ENCODE measurements at places on chromosomes 16 and 17.

DNA sequence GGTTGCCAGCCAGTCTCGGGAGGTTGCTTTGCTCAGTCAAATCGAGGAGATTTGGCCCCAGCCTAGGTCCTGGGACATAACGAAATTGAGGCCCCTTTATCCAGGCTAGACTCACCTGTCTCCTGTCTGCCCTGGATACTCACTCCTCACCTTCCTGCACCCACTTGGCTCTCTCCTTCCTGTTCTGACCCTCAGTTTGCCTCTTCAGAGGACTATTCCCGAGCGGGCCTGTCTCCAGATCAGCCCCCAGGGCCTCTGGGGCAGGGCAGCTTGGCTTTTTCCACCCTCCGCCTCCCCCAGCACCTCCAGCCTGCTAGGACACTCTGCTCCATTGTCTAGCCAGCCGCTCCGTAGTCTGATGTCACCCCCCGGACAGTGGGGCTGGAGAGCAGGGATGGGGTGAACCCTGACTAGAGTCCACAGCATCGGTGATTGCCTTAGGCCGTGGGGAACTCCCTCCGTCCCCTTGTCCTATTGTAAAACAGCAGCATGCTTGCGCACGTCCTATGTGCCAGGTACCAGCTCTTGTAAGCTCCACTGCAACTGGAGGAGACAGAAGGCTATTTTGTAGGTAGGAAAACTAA is 8.8 kb downstream of the WFIKKN2 start:
- no peak for DNase-seq

GRCh38 chr17:39352511-39352910 is 48.9 kb downstream of the FBXL20 start:
- no peak for DNase-seq

GRCh38 chr16:2507052-2507659 is 6.6 kb upstream of the ATP6V0C start:
- DNase-seq: no peak

DNA sequence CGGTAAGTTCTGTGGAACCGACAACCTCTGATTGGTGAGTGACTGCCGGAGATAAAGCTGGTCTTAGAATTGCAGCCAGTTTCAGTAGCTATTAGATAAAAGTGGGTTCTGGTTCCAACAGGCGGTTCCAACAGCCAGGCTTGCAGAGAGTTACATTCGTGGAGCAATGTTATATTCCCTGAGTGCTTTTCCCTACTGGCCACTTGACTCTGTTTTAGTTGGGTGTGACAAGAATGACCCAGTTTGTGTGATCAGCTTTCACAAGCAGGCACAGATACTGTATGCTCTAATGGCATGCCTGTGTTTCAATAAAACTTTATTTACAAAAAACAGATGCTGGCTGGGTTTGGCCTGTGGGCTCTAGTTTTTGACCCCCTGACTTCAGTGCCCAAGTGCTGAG is 196.6 kb downstream of the SNX29 start:
- no peak for DNase-seq

- no peak for DNase-seq
These were observed 33.9 kb downstream of the CMTM4 start for GRCh38 chr16:66662445-66663194.

DNA sequence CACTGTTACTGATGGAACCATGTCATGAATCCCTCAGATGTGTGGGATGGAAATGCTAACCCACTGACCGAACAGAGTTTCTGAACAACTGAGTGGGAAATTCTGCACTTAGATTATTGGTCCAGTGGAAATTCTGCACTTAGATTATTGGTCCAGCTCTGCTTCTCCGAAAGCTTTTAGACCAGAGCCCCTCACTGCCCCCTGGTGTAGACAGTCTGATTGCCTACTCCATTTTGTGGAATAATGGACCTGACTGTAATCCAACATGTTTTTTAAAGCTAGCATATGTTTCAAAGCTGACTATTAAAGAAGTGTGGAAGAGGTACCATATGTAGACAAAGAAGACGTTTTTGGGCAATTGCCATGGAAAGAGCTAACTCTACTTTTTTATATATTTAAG is 50.3 kb upstream of the TBX2 start:
- no peak for DNase-seq

DNA sequence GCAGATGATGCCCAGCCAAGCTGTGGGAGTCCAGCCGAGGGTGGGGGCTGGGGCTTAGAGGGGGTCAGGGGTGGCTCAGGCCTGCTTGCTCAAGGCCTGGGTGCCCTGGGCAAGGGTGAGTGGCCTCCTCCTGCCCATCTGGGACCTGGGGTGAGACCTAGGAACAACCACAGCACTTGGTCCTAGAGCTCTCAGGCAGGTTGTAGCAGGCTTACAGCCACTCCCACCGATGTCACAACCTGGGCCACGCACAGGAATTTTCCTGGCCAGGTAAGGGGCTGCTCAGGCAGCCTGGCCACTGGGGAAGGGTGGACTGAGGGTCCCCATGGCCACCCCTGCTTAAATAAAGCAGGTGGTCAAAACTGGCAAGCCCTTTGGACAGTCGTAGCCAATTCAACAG is 6.3 kb upstream of the SREBF1 start:
- DNase-seq: no peak

GRCh38 chr17:80486692-80487091 is 10.3 kb upstream of the NPTX1 start:
- DNase-seq: no peak

DNA sequence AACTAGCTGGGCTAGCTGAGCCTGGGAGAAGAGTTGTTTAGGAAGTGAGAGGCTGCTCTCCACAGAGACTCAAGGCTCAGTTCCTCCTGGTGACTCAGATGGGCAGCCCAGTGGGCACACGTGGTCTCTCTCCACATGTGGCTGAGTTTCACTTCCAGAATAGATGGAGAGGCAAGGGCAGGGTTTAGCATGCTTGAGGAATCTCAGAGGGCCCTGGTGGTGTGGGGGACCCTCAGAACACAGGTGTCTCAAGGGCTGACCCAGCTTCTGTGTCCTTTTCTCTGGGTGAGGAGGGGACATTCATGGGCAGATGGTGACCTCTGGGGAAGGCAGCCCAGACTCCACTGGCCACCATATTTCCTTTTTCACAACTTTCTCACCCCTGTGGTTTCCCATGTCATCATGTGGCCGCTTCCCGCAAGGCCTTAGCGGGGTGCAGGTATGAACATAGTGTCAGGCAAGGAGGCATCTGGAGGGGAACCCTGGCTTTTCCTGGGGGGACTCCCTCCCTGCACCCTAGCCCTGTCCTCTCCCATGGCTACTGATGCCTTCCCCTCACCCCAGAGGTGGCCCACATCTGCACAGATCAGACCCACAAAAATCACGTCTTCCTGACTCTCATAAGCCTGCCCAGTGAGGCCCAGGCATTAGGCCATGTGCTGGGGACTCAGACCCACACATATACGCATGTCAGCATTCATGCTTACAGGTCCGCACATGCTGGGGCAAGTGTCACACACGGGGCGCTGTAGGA is 3.3 kb downstream of the GRN start:
- no peak for DNase-seq

DNA sequence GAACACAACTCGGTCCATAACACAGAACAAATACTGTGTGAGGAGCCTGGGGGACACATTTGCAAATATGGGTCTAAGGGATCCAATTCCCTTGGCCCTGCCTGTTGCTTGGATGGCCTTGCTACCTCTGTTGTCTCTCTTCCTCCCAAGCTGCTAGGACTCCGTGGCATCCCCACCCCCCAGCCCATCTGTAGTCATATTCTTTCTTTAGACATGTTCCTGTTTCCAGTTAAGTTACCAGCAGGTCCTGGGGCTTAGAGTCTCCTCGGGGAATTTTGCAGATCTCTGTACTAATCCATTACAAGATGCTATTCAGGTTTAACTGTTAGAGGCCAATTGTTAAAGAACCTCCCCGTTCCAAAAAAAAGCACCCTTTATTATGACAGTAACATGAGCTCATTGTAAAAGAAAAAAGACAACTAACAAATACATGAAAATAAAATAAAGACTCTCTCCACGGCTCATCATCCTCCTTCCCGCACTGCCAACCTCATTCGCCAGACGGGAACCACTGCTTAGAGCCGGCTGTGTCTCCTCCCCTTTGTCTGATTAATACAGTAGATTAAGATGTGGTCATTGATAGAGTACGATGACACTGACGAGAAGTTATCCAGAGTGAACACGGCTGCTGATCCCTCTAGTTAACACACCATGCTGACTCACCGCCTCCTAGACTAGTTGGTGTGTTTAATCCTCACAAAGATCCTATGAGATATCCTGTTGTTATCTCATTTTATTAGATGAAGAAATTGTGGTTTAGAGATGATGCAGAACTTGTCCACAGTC is 22.2 kb downstream of the HS3ST4 start:
- DNase-seq: no peak

GRCh38 chr17:28612936-28613872 is 781 bp downstream of the RSKR start:
- DNase-seq: peak; percentile 4

GRCh38 chr17:50925296-50925891 is 59.2 kb upstream of the TOB1 start:
- no peak for DNase-seq

DNA sequence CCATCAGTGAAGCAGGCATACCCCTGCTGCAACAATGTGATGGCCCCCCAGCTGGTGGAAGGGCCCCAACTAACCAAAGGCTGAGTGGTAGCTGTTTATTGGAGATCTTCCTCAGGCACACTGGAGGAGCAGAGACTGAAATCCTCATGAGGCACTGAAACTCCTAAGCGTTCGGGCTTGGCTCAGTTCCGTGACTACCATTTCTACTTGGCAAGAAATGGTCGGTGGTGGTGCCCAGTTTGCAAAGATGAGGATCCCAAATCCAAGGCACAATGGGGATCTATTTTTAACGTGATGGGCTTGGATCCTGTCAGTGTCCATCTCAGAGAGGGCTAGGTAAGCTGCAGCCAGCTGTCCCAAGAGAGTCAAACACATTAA is 82.8 kb downstream of the TNFRSF13B start:
- no peak for DNase-seq

DNA sequence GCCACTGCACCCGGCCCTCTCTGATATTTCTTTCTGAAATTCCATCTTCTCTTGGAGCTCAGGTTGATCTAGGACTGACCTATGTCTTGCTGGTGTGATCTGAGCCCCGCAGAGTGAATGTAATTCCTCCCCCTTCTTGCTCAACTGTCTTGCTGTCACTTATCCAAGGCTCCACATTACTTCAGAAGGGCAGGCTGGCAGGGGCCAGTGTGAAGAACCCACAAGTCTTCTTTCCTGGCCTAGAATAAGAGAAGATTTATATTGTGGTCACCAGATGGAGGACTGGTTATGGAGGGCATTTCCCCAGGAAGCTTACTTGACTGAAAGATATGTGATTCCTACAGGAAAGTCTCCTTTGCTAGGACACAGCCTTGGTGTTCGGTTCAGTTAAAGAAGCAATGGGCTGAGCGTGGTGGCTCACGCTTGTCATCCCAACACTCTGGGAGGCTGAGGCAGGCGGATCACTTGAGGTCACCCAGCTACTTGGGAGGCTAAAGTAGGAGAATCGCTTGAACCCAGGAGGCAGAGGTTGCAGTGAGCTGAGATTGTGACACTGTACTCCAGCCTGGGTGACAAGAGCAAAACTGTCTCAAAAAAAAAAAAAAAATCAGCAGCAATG is 13.4 kb downstream of the ITGAL start:
- DNase-seq: no peak

GRCh38 chr17:61470530-61471136 is 18.4 kb downstream of the TBX4 start:
- DNase-seq: no peak

GRCh38 chr17:67546578-67547527 is 169.8 kb downstream of the PITPNC1 start:
- DNase-seq: no peak

DNA sequence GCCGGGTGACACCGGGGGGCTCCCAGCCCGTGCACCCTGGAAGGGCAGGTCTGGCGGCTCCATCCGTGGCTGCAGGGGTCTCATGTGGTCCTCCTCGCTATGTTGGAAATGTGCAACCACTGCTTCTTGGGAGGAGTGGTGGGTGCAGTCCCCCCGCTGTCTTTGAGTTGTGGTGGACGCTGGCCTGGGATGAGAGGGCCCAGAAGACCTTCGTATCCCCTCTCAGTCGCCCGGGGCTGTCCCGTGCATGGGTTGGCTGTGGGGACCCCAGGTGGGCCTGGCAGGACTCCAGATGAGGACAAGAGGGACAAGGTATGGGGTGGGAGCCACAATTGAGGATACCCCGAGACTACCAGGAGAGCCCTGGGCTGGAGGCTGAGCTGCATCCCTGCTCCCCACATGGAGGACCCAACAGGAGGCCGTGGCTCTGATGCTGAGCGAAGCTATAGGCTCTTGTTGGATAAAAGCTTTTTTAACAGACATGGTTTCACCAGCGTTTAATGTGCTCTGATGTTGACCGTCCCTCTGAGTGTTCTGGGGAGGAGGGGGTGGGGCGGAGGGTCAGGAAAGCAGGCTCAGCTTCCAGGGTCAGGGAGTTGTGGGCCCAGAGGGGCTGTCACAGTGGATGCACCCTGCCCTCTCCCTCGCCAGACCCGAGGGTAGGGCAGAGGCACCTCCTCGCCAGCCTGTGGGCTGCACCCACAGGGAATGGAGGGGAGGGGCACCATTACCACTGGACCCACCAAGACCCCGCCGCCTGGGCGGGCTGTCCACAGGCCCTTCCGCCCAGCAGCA is 5.4 kb downstream of the SPATA2L start:
- no peak for DNase-seq

DNA sequence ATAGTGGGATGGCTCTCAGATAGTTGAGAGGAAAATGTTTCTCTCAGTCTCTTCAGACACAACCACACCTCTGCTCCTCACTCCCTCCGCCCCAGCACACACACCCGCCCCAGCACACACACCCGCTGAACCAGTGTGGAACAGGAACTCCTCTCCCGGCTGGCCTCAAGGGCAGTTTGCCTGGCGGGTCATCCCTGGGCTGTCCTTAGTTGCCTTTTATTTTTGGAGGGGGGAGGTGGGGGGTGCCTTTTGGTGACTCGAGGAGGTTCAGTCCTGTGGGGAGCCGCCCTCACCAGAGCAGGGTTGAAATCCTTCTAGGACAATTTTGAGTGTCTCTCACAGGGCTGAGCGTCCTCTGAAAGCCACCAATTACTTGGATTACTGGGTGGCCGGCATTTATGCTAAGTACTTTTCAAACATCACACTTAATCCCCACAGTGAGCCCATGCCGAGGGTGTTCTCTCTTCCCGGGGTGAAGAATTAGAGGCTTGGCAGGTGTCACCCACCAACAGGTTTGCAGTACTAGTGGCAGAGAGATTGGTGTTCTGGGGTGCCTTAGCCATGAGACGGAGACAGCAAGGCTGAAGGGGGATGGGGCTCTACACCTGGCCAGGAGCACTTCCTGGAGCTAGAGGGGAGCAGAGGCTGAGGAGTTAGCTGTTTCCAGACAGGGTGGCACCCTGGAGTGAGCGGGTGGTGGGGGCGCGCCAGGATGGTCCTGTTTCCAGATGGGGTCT is 2.8 kb downstream of the RASD1 start:
- DNase-seq: no peak
